ENCODE measurements at places on chromosomes 7 and 10.

GRCh38 chr7:150989456-150989855 is 1.4 kb upstream of the NOS3 start:
- no peak for DNase-seq

- peak; percentile 86 for DNase-seq
Measured at GRCh38 chr10:101032637-101033224, 1.7 kb downstream of the SFXN3 start.

- DNase-seq = no peak
Measured at GRCh38 chr10:92202536-92202935, 88.3 kb downstream of the CPEB3 start.

DNA sequence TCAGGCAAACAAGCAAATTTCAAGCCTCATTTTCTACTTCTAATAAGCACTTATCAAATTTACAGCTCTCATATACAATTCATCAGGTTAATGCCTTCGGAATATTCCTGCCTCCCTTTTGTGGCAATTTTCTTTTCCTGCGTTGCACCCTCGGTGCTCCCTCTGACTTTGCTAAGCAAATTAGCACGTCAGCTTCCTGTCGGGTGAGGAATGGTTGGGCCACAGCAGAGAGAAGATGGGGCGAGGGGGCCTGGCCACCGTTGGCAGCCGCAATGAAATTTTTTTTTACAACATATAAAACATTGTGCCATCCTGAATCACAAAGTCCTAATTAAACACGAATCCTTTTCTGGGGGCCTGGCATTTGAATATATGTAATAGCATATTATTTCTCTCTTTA is 28.1 kb downstream of the ELFN1 start:
- no peak for DNase-seq

- DNase-seq = no peak
Measured at GRCh38 chr7:99420213-99420612, 11.4 kb downstream of the BUD31 start.
